ENCODE measurements at places on chromosomes 3 and 15. TPM values are rescaled to one million over a fixed set of nuclear protein-coding genes. Genes with fewer than 3 reads are reported as not detected.

DNA sequence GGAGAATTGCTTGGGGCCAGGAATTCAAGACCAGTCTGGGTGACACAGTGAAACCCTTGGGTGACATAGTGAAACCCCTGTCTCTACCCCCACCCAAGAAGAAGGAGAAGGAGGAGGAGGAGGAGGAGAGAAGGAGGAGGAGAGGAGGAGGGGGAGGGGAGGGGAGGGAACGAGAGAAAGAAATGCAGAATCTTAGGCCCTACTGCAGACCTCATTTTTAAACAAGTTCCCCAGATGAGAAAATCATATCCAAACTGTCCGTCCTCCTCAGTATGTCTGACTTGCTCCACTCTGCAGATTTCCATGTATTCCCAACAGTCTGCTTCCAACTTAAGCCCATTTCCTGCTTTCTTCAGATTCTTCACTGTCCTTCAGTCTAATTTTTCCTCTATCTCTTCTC lies 63.9 kb upstream of the NUDT16 start:
- H3K4me1 ChIP-seq = no peaks in the 10 kb centered on the region
- H3K27me3 ChIP-seq = no peaks in the 10 kb centered on the region
- no peaks in the 10 kb centered on the region for H3K36me3 ChIP-seq
- no peak for DNase-seq
- H3K4me3 ChIP-seq = no peak overlapping the region
- no peak overlapping the region for H3K27ac ChIP-seq

- H3K4me3 ChIP-seq = no peak overlapping the region
- peaks cover 12% of the 10 kb centered on the region for H3K4me1 ChIP-seq
- H3K36me3 ChIP-seq = peaks cover 1% of the 10 kb centered on the region
- no peak for DNase-seq
- H3K27ac ChIP-seq = peak overlapping the region; percentile 35
- no peaks in the 10 kb centered on the region for H3K27me3 ChIP-seq
These were observed 69.9 kb downstream of the CDC25A start for GRCh38 chr3:48118322-48118721.

GRCh38 chr15:45320581-45321205 lies 57.7 kb downstream of the GATM start:
- no peak overlapping the region for H3K4me3 ChIP-seq
- no peak for DNase-seq
- no peaks in the 10 kb centered on the region for H3K27me3 ChIP-seq
- peaks cover 3% of the 10 kb centered on the region for H3K4me1 ChIP-seq

DNA sequence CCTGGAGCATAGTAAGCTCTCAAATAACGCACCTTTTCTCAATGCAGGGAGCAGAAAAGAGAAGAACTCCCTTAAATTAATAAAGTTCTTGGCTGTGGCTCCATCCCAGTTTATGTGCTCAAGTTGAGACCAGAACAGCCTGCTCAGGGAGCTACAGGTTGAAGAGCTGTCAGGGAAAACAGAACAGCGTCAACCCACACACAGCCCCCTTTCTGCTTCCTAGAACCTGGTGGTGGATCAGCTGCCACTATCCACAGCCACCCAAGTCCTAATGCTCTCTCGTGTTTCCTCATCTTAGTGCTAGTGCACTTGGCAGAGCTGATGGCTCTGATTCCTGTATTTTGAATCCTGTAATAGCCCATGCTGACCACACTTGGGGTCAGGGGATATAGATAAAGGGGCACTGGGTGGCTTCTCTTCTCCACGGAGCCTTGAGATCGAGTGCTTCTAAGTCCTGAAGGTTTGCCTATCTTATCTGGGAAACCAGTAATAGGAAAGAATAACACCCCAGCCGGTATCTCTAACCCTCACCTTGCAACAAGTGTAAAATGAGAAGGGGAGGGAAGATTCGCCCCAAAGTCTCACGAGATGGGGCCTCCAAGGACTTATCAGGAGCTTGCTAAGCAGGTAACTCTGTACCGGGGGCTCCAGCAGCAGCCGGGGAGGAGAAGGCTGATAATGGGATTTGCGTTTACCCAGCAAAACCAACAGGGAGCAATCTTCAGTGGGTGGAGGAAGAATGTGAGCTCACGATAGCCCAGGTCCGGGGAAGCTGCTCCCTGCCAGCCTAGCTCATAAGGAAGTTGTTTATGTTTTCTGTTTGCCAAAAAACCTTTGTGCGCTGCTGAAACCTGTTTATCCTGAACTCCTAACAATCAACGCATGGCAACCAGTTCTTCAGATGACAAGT lies 136.2 kb upstream of the ICE2 start:
- DNase-seq = no peak
- peaks cover 17% of the 10 kb centered on the region for H3K4me1 ChIP-seq
- H3K27ac ChIP-seq = no peak overlapping the region
- H3K4me3 ChIP-seq = peak overlapping the region; percentile 19
- peaks cover 56% of the 10 kb centered on the region for H3K27me3 ChIP-seq

Gene CLDN1
- total RNA-seq = 37.8 TPM

Data from progenitor cell of endocrine pancreas (in vitro differentiated cells).